ENCODE measurements at places on chromosomes 12 and 14.
A peak's percentile ranks its signal among the peaks of the same experiment; 100 is the strongest.

DNA sequence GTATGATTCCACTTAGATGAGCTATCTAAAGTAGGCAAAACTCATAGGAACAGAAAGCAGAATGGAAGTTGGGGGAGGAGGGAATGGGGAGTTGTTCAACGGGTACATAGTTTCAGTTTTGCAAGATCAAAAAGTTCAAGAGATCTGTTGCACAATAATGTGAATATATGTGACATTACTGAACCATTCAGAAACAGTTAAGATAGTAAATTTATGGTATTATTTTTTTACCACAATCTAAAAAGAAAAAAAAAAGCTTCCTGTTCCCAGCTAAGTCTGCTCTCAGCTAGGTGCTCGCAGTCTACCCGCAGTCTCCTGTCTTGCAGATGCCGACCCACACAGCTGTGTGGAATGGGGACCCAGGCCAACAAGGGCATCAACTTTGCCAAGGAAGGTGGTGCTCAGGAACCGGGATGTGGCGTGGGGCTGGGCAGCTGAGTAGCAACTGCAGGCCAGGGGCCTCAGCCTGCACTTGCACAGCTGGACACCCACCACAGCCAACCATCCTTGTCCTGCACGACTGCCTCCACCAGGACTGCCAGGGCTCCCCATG, 15.3 kb upstream of the ANO6 start:
- peak; percentile 42 for DNase-seq

DNA sequence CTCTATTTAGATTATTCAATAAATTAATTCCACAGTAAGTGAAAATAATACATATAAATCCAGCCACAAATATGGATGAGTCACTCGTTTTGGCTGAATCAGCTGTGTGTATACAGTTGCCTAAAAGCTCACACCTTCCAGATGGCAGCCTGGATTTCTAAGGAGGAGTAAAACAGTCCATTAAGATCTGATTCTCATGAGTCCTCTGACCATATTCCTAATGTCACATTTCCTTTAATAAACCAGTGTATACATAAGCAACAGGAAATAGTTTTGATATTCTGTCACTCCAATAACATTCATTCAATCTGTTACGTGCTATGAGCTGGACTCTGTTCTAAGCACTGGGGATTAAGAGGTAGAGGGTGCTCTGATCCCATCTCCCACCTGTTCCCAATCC, 21.8 kb downstream of the MDM1 start:
- DNase-seq: peak; percentile 94

DNA sequence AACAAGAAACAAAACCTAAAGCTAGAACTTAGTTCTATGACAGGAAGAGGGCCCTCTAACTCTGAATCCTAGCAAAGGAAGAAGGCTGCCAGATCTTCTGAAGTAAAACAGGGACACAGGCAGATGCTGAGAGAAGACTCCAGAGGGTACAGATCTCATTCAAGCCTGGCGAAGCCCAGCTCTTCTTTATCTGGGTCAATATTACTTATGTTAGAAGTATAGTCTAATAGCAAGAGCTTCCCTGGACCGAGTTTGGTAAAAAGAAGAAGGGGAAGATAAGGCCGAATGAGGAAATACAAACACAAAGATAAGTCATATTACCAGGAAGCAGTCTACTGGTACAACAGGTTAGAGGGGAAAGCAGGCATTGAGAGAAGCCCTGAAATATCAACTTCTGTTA, 79.9 kb upstream of the CCDC91 start:
- no peak for DNase-seq

GRCh38 chr12:47272412-47273190, 192.8 kb upstream of the AMIGO2 start:
- peak; percentile 60 for DNase-seq

- DNase-seq: no peak
Observed at GRCh38 chr12:2023365-2023764, 19.1 kb upstream of the DCP1B start.

DNA sequence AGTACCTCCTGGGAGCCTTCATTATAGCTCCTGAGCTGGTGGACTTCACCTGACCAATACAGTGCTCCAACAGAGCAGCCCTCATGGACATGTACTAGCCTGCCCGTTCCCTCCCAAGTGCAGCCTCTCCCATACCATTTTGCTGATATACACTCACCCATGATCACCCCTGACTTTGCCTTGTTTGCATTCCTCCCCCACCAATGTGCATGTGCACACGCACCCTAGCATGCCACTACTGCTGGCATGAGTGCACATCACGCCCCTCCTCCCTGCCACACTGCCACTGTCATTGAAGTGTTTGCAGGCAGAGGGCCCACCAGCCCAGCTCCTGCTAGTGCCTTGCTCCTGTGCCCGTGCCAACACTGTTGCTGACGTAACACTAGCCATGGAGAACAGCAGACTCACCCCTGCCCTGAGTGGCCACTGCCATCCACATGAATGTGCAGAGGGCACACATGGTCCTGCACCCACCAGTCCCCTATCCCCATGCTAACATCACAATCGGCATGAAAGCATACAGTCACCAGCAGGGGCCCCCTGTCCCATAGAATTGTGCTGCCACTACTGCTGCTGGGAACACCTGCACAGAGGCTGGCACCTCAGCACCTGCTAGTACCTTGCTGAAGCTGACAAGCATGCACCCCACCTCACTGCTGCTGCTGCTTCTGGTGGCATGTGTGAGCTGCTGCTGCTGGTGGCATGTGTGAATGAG, 110.3 kb downstream of the SINHCAF start:
- DNase-seq: no peak

- DNase-seq: peak; percentile 96
Observed at GRCh38 chr12:79420146-79420618, 270.6 kb downstream of the PAWR start.

DNA sequence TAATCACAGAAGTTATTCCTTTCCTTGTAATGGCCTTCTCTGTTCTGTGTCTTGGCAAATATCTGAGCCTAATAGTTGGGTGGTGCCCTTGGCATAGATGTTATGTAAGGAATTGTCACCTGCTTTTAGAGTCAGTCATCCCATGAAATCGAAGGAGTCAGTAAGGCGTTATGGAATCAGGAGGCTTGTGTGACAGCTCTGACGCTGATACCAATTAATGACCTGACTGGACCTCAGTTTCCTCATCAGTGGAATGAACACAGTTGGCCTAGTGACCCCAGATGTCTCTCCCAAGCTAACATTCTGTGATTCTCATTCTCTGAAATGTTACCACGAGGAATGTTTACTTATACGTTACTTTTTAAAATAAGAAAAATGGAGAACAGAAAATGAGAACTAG, 32.1 kb downstream of the TXNRD1 start:
- no peak for DNase-seq

GRCh38 chr14:81946834-81947798, 413.5 kb upstream of the SEL1L start:
- no peak for DNase-seq

DNA sequence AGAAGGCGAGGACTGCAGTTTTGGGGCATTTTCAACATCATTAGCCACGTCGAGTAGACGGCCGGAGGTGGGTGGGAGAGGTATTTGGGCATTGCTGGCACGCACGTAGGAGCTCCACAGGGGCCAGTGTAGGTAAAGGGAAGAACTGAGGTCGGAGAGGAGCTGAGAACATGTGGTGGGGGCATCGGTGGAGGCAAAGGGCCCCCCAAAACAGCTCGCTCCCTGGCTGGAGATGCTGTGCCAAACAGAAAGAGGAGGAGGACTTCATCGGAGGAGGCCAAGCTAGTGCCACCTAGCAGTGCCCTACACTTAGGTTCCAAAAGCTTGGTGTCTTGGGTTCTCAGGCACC, 52.0 kb upstream of the PPP2R5C start:
- DNase-seq: no peak

GRCh38 chr12:28899951-28900350, 249.1 kb upstream of the FAR2 start:
- DNase-seq: peak; percentile 98

DNA sequence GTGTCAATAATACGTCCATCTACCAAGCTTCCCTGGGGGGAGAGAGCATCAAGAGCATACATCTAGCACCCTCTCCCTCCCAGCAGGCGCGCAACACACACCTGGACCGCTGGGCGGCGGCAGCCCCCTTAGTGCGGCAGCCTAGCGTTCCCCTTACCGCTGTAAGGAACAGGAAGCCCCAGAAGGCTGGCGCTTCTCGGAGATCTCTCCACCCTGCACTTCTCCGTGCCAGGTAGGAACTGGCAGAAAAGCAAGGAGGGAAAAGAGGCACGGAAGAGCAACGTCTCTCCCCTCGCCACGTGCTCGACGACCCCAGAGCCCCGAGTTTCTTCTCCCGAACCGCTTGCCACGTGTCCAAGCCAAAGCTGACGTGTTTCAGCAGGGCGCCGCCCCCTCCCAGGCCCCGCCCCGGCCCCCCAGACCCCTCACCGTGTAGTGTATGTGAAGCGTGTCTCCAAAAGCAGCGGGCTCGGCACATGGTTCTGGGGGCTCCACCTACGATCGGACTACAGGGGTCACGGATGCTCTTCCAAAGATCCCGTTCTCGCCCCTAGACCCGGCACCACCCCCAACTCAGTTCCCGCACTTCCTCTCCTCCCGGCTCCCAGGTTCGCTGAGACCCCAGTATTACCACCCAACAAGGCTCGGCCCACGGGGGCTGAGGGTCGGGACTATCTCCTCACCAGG, 532 bp downstream of the FKBP11 start:
- peak; percentile 48 for DNase-seq

DNA sequence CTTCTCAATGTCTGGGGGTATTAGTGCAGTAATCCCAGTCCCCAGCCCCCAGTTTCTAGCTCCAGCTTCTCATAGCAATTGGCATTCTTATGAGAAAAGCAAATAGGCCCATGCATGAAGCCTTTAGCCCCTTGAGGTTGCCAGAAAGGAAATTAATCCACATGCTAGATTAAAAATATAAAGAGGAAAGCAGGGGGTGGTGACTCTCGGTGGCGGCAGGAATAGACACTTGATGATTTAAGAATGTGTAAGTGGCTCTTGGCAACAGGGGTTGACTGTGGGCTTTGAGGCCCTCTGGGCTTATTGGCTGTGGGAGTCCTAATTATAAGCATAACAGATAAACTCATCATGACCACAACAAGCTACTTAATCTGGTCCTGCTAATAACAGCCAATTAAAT, 1367.3 kb upstream of the FLRT2 start:
- no peak for DNase-seq

DNA sequence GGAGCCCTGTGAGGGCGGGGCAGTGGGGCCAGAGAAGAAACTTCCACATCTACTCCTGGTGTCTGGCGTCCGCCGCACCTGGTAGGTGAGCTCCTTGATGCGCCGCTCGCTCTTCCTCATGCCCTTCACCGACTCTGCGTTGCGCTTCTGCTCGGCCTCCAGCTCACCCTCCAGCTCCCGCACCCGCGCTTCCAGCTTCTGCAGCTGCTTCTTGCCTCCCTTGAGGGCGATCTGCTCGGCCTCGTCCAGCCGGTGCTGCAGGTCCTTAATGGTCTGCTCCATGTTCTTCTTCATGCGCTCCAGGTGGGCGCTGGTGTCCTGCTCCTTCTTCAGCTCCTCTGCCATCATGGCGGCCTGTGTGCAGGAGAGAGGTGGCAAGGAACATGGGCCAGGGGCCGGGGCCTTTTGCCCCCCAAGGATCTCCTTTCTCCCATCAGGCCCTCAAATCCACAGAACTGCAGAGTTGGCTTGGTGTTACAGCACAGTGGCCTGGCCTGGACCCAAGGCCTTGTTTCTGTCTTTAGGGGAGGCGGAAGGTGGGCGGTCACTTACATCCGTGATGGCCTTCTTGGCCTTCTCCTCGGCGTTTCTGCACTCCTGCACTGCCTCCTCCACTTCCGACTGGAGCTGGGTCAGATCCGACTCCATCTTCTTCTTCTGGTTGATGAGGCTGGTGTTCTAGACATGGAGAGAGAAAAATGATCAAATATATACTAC, 7.7 kb downstream of the CMTM5 start:
- no peak for DNase-seq

GRCh38 chr14:101927859-101928258, 36.5 kb upstream of the DYNC1H1 start:
- peak; percentile 96 for DNase-seq

DNA sequence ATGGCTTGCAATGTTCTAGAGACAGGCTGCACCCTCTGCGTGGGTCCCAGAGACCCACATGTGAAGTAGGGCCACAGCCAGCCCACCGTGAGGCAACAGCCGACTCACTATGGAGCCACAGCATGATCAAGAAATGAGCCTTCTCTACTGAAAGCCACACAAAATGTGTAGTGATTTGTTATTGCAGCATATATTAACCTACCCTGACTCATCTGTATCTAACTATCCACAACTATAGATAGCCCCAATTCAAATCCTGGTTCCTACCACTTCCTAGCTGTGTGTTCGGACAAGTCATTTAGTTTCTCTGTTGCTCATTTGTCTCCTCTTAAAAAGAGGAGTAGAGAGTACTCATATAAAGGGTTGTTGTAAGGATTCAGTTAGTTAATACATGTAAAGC, 1152.3 kb downstream of the BCL11B start:
- DNase-seq: no peak

GRCh38 chr12:129385637-129385990, 518.2 kb downstream of the TMEM132D start:
- DNase-seq: no peak

DNA sequence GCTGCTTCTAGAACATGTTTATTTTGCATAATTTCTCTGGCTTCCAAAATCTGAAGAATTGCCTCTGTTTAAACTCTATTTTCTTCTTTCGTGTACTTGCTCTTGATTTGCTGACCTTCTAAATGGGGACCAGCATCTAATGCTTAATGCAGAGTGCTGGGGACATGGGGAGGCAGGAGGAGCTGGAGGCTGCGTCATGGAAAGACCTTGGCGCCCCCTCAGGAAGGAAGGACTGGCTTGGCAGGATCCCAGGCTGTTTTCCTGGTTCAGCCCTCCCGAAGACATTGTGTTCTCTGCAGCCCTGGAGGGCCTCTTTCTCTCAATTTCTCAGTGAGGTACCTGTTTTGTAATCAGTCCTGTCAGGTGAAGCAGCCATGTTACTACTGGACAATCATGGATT, 5.5 kb downstream of the PRKCH start:
- no peak for DNase-seq

- peak; percentile 3 for DNase-seq
Observed at GRCh38 chr14:65566820-65567522, 154.4 kb downstream of the FUT8 start.

- DNase-seq: peak; percentile 38
Observed at GRCh38 chr14:32367516-32367915, 38.4 kb downstream of the AKAP6 start.

GRCh38 chr12:90543841-90544240, 411.1 kb downstream of the CCER1 start:
- DNase-seq: no peak
